Left lung (tissue), 14 donors: ENCODE measurements at places on chromosomes 2 and 18. TPM values are rescaled to one million over a fixed set of nuclear protein-coding genes. Genes with fewer than 3 reads are reported as not detected.

- no peak for DNase-seq
Observed at GRCh38 chr2:72998724-72999123, 72.8 kb downstream of the SFXN5 start.

DNA sequence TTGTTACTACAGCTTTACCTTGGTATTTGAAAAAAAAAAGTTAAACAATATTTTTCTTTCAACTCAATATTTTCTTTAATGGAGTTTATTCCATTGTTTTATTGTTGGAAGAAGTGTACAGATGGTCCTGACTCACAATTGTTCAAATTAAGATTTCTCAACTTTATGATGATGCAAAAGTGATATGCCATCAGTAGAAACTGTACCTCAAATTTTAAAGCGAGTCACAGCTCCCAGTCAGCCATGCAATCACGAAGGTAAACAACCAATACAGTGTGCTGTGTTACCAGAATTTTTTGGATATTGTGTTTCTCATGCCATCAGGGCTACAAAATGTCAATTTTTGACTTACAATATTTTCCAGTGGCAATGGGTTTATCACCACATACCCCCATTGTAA is 54.0 kb upstream of the COL5A2 start:
- no peak for DNase-seq

GRCh38 chr2:134583462-134583861 is 135.3 kb downstream of the TMEM163 start:
- DNase-seq = no peak

DNA sequence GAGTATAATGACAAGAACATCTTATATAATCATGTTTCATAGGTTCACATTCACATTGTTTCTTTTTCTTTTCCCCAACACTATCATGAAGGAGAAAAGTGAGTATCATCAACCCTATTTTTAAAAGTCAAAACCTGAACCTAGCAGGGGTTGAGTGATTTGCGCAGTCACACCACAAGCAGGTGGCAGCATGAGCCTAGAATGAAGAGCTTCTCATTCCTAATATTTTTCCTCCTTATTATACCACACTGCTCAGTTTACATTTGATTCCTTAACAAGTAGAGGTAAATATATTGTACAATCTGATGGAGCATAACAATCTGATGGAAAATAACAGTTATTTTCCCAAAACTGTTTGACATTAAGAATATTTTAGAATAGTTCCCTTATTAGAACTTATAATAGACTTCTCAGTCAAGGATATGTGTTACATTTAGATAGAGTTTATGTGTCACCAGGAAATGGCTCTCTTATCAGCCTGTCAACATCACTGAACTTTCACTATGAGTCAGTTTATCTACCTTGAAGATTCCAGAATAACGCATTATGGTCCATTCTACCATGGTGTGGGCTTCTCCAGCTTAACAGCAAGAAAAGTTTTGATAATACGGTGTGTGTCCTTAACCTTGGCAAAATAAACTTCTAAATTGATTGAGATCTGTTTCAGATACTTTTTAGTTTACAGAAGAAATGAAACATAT is 119.5 kb downstream of the NEB start:
- no peak for DNase-seq

GRCh38 chr2:29059624-29060023 is 14.7 kb downstream of the PCARE start:
- DNase-seq = no peak

DNA sequence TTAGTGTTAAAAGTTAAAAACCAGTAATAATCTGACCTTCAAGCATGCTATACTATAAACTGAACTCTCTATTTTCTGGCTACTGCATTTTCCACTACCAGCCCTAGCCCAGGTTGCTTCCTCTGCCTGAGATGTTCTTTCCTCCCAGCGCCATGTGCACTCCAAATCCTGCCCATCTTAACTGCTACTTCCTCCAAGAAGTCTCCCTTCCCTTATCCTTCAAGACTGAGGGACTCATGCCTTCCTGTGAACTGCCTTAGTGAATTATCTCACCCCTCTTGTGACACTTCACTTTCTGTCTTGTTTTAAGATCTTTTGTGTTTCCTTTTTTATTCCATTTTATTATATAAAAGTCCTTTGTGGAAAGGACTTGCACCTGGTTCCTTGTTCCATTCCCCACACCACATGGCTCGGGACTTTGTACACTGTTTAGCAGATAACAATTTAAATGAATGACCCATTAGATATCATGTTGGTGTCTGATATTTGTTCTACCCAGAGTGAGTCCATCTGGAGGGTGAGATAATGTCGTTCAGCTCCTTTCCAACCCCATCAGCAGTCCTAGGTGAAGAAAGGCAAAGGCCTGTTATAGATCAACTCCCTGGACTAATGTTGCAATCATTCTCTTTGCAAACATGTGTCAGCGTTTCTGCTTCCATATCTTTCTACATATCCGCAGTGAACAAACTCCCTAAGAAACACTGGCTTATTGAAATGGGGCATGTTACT is 20.9 kb upstream of the AGFG1 start:
- DNase-seq = no peak

- DNase-seq = no peak
Observed at GRCh38 chr2:101234169-101234938, 18.3 kb upstream of the CNOT11 start.

- DNase-seq = no peak
Observed at GRCh38 chr2:1156059-1156458, 205.4 kb downstream of the SNTG2 start.

- no peak for DNase-seq
Observed at GRCh38 chr18:23870676-23871380, 143.7 kb upstream of the TTC39C start.

- DNase-seq = no peak
Observed at GRCh38 chr2:49355611-49356010, 201.3 kb upstream of the FSHR start.

- no peak for DNase-seq
Observed at GRCh38 chr2:28991460-28991859, 10.4 kb downstream of the TOGARAM2 start.

- no peak for DNase-seq
Observed at GRCh38 chr2:131035826-131036231, 57.4 kb downstream of the FAM168B start.

DNA sequence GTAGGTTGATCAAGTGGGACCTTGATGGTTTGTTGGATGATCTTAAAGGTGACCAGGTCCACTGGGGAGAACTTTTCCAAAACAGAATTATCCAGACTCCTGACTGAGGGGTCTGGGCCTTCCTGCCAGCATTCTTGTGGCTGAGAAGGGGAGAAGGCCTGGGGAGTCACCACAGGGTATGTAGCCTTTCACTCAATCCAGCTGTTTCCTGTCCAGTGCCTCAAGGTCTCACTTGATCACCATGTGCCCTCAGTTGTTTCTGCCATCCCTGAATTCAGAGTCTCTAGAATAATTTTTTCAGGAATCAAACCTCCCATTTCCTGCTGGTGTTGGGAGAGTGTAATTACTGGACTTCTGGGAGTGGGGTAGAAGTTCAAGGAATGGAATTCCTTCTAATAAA is 54.4 kb upstream of the TANC1 start:
- DNase-seq = no peak

- no peak for DNase-seq
Observed at GRCh38 chr2:16584084-16584483, 81.5 kb downstream of the CYRIA start.

- DNase-seq = no peak
Observed at GRCh38 chr18:8602040-8602439, 7.2 kb upstream of the RAB12 start.

GRCh38 chr2:25473758-25474340 is 132.1 kb upstream of the DNMT3A start:
- peak; percentile 83 for DNase-seq

DNA sequence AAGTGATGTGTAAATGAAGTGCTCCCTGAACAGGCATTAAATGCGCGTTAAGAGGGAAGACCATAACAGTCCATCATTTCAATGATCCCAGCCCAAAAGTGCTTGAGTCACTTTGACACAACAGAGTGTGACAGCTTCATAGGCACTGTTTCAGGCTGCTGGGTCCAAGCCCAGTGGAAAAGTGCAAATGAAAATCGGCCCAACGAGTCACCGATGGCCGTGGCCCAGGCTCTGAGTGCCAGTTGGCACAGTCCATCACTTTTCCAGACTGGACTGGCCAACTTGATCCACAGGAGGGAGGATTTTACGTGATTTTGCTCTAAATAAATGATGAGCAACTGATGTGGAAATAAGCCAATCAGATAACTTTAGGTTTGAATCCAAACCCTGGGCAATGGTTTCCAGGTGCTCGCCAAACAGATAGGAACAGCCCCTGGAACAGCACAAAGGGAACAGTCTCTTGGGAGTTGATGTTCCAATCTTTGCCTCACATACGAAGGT is 114.0 kb downstream of the SP3 start:
- DNase-seq = peak; percentile 42

GRCh38 chr2:204437815-204438756 is 107.2 kb upstream of the PARD3B start:
- DNase-seq = peak; percentile 36

- no peak for DNase-seq
Observed at GRCh38 chr2:232238108-232238507, 140.4 kb upstream of the ALPP start.

DNA sequence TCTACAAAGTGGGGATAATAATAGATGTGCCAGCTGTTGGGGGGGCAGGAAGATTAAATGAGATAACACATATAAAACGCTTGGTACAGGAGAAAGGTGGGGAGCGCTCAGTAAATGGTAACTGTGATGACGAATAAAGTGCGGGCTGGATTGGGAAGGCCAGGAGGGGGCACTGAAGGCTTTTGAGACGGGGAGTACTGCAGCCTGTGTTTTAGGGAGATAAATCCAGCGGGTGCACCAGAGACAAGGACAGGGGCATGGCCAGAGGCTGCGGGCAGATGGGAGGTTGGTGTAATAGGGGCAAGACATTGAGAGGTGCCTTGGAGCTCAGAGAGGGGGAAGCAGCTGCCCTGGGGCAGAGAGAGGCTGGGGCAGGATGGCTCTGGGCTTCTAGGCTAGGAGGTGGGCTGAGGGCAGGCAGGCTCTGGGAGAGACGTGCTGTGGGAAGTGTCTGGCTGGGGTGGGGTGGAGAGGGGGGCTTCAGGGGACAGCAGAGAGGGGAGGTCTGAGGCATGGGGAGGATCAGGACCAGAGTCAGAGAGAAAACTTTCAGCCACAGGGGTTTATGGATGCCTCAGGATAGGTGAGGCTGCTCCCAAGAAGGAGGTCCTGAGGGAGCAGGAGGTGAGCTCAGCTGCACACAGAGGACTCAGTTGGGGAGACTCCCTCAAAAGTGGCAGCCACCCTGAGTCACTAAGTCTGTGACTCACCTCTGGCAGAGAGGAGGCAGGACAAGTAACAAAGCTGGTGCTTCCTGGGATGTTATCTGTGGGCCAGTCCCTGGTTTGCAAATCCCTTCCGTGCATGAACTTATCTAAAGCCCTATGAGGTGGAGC is 18.8 kb downstream of the TEX44 start:
- DNase-seq = no peak

- no peak for DNase-seq
Observed at GRCh38 chr18:56872140-56872539, 221.0 kb downstream of the WDR7 start.

- DNase-seq = no peak
Observed at GRCh38 chr18:68555879-68556301, 159.0 kb downstream of the TMX3 start.

DNA sequence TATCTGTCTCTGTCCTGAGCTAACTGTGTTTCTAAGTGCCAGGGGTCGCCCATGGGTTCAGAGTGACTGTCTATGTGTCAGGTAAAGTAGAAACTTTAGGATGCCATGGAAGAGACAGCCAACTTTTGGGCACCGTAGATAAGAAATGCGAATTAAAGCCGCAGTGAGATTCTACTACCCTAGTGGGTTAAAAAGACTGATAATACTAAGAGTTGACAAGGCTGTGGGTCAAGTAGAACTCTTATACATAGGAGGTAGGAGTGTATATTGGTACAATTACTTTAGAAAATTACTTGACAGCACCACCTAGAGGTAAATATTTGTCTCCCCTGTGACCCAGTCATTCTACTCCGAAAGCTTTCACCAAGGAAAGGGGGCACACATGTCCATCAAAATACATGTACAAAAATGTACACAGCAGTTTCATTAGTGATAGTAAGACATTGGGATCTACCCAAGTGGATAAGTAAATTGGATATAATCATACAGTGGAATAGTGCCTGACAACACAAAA is 371.3 kb downstream of the SLC4A3 start:
- no peak for DNase-seq

GRCh38 chr2:113034016-113034415 is 18.7 kb downstream of the IL36B start:
- DNase-seq = no peak

GRCh38 chr2:122635686-122636085 is 880.2 kb downstream of the TSN start:
- no peak for DNase-seq

DNA sequence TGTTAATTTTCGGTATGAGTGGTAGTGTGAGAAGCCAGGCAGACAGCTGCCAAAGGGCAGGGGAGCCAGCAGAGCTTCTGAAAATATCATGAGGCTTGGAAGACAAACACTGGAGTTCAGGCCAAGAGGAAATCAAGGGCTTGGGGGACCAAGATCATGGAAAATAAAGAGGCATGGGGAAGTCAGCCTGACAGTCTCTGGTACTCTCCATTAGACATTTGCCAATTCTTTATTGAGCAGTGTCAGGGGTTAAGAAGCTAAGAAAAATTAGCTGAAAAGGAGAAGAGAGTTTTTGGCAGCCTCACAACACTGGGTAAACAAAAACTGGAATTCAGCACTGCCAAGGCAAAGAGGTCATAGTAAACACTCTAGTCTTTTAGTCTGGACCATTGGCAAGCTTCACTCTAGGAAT is 612.7 kb downstream of the EPHA4 start:
- no peak for DNase-seq

DNA sequence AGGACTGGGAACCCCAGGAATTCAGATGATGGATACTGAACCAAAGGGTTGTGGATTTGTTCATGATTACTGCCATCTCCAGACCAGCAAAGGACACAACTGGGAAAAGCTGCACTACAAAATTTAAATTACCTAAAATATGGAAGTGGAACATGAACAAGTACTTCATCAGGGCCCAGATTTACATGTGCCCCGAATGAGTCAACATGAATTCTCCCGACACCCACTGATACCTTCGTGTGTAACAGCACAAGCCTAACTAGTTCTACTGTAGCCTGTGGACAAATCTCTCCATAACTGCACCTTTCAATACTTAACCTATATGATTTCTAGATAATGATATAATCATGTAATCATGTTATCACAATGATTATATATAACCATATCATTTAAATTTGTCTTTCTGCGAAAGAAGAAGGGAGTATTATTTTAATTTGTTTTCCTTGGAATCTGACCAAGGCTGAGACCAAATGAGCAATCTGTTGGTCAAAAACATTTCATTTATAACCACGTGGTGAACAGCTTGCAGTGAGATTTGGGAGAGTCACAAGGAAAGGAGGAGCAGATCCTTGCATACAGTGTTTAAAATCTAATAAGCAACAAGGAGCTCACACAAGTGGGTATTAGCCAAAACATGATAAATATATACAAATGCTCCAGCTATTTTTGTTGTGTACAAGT is 70.5 kb downstream of the CACNB4 start:
- DNase-seq = no peak

GRCh38 chr2:211144078-211144477 is 587.7 kb downstream of the CPS1 start:
- DNase-seq = no peak

Gene CCDC141
- polyA plus RNA-seq = 3.9 TPM

Gene ABCG5
- 0.52 TPM for polyA plus RNA-seq

Gene C1GALT1C1L
- 2.4 TPM for polyA plus RNA-seq

Gene CD8A
- 1.2 TPM for polyA plus RNA-seq

Gene ERFE
- 0.77 TPM for polyA plus RNA-seq

Gene FAM110C
- polyA plus RNA-seq = 4.1 TPM

Gene LAMA1
- polyA plus RNA-seq = 22.9 TPM

Gene MYCN
- 22.2 TPM for polyA plus RNA-seq

Gene SRD5A2
- polyA plus RNA-seq = 0.04 TPM
